Subcutaneous adipose tissue (tissue), 4 donors: ENCODE measurements at places on chromosomes 13 and 19. TPM values are rescaled to one million over a fixed set of nuclear protein-coding genes. Genes with fewer than 3 reads are reported as not detected.

Gene RDH8
- total RNA-seq = not detected

Gene UHRF1
- total RNA-seq = 1.2 TPM

Gene KLHL1
- total RNA-seq = not detected

Gene CRLF1
- 117 TPM for total RNA-seq

Gene C1QTNF9
- 2.0 TPM for total RNA-seq

Gene TMPRSS9
- not detected for total RNA-seq

Gene RPS16
- 2,005 TPM for total RNA-seq

Gene ZNF8
- total RNA-seq = 4.6 TPM
